SHP77 treated with DMSO at 0.1 percent for 48 hours (cell line): ENCODE measurements at places on chromosomes 2 and 18.

GRCh38 chr18:24494586-24494985 is 34.1 kb downstream of the HRH4 start:
- no peak for DNase-seq

GRCh38 chr2:208006337-208006736 is 19.0 kb downstream of the PLEKHM3 start:
- no peak for DNase-seq

DNA sequence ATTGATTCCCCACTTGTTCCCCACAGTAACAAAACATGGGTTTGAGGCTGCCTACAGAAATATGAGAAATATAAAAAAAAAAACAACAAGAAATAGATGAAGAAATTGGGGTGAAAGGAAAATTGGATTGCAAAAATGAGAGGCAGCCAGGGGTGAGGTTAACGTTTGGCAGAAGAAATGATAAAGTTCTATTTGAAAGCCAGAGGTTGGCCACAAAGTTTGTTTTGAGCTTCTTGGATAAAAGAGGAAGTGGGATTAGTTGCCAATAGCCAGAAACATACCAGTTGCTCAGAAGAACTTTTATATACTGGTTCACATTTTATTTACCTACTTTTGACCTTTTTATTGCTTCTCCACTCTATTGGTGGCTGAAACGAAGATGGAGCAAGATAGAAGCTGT is 67.5 kb downstream of the FASTKD2 start:
- no peak for DNase-seq

GRCh38 chr18:26051843-26052242 is 38.6 kb downstream of the SS18 start:
- DNase-seq = no peak

DNA sequence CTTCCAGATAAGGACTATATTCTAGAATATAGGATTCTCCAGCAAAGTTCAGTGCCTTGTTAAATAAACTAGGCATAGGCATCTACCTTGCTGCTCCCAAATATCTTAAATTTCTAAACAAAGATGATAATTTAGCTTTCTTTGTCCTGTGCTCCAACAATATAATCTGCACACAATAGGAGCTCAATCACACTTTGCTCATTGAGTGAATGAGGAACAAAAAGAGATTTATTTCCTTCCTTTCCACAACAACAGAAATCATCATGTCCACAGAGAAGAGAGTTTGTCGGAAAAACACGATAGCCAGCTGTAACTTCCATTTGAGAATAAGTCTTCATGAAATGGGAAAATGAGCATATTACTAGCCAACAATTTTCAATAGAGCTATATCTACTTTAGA is 256.7 kb downstream of the TCF4 start:
- no peak for DNase-seq

GRCh38 chr2:144663207-144663606 is 143.3 kb upstream of the ZEB2 start:
- no peak for DNase-seq

DNA sequence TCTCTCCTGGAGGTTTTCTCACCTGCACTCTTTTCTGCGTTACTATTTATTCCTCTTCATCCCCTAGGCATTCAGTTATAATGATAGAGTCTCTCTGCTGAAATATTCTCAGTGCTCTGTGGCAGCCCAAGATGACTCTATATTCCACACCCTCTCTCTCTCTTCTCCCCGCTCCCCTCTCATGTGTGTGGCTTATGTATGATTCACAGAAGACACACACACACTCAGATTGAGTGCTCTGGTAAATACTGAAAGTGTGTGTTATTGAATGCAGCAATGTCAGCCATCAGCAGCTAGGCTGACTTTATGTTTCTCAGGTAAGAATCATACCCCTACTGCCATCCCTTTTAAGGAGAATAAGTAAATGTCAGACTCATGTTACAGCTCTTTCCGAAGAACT is 201.2 kb downstream of the SLC4A10 start:
- no peak for DNase-seq
